Brain pericyte (primary cell): ENCODE measurements at places on chromosomes 4 and X.

GRCh38 chrX:43676971-43677572, 21.0 kb downstream of the MAOA start:
- no peak for DNase-seq

GRCh38 chr4:53479736-53480525, 102.5 kb downstream of the FIP1L1 start:
- DNase-seq = no peak

- DNase-seq = no peak
These were observed 47.0 kb upstream of the NSUN7 start for GRCh38 chr4:40702800-40703151.

DNA sequence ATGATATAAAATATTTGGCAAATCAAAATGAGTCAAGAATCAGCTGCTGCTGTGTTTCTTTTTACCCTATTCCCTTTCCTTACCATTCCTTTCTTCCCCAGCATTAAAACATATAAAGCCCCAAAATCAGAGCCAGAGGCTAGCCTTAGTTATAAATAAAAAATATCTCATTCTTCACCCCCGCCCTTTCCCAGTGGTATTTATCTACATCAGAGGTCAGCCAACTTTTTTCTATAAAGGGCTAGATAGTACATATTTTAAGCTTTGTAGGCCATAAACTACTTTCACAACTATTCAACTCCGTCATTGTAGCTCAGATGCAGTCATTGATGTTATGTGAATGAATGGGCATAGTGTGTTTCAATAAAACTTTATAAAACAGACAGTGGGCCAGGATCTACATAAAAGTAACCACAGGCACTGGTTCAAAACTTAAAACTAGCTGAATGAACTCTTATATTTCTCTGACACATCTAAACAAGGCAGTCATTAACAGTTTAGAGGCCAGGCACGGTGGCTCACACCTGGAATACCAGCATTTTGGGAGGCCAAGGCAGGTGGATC, 30.5 kb upstream of the TCEANC start:
- no peak for DNase-seq

GRCh38 chr4:106104276-106104675, 209.0 kb downstream of the NPNT start:
- DNase-seq = no peak

GRCh38 chrX:37712458-37712857, 26.9 kb downstream of the XK start:
- DNase-seq = no peak

DNA sequence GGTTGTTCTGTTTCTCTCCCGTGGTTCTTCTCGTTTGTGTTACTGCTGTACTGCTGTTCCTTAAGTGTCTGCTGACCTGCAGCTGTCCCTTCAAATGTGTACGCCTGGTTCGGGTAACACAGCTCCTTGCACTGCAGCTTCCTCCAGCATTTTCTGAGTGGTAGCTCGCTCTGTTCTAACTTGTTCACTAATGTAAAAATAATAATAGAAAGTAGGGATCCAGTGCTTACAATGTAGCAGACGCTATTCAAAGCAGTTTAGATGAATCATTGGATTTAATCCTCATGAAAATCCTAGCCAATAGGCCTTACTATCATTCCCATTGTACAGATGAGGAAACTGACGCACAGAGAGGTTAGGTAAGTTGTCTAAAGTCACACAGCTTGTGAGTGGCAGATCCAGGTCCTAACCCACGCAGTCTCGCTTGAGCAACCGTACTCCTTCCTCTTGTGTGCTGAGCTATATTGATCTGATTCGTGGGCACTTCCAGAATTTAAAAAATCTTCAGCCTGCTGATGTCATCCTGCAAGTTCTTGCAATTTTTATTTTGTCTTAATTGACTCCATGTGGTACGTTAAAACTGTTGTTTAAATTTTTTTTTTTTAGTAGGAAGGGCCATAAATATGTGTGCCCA, 448.2 kb upstream of the FAT1 start:
- DNase-seq = no peak

GRCh38 chr4:56444719-56445118, 8.7 kb downstream of the PAICS start:
- DNase-seq = no peak

DNA sequence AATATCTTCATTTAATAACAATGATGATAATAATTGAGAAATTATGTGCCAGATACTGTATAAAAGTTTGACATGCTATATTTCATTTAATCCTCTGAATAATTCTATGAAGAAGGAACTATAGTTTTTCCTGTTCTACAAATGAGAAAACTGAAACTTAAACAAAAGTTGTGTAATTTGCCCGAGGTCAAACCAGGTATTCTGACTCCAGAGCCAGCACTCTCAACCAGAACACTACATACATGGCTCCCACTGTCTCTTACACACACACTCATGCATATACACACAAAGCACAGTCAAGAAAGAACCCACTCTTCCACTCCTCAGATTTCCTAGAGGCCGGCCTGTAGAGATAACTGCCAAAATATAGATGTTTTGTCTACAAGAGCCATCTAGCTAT, 374.0 kb upstream of the EMCN start:
- DNase-seq = no peak

GRCh38 chr4:30619679-30620078, 100.5 kb upstream of the PCDH7 start:
- DNase-seq = no peak

DNA sequence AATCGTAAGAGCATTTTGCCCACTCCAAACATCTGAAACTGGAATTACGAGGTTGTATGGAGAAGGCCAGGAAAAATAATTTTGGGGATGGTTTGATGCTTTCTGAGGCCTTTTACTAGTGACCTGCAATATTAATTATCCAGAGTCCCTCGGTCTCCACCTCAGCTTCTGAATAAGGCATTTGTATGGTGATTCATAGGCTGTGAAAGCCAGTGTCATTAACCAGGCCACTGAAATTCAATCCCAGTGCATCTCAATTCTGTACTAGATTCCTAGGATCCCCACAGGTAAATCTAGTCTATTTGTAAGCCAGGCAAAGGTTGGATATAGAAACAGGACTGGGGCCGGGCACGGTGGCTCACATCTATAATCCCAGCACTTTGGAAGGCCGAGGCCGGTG, 135.4 kb upstream of the RBPJ start:
- no peak for DNase-seq

DNA sequence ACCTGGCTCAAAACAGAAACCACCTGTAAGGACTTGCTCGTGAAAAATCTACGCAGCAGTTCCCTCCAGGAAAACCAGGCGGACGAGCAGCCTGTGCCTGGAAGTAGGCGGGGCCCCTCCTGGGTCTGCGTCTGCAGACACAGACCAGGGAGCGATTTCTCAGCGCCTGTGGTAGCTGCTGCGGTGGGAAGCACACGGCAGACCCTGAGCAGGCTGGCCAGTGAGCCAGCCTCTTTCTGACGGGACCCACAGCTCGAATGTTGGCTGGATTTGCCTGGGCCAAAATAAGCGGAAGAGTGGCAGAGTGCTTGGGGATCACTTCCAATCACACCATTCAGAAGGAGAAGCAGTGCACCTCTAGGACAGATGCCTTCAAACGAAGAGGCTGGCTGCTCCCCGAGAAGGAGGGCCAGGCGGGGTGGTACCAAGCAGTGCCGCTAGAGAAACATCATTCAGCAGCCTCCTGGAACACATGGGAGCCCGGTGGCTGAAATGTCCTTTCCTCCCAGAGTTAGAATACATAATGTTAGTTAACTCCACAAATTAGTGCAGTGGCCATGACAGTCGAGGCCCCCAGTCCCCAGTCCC, 85.9 kb downstream of the GATB start:
- no peak for DNase-seq

DNA sequence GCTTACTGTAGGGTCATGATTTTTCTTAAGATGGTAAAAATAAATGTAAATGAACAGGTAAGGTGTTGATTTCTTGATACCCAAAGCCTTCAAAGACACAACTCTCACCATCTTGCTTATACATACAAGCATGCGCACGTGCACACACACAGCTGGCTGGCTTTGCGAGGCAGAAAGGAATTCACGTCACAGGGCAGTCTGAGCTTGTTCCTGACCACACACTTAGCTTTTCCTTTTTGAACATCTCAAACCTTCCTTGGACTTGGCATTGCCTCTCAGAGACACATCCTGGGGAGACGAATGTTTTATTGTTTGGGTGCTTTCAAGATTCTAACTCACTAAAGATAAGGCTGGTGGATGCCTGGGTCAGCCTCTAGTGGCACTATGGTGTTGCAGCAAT, 175.0 kb downstream of the NHS start:
- DNase-seq = no peak

GRCh38 chr4:124846306-124846705, 133.8 kb upstream of the ANKRD50 start:
- DNase-seq = no peak

DNA sequence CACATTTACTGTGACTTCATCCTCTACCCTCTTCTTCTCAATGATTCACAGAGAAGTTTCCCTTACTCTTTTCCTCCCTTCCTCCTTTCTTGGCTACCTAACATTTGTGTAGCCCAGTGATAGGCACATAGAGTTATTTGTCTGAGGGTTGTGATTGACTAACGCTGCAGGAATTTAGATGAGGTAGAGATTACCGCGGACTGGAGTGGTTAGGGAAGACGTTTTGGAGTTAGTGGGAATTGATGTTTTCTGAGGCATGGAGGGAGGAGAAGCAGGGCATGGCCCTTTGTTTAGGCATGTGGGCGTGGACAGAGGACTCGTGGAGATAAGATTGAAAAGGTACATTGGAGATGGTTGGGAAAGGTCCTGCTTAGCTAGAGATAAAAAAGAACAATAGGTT, 246.7 kb downstream of the GPAT3 start:
- no peak for DNase-seq

DNA sequence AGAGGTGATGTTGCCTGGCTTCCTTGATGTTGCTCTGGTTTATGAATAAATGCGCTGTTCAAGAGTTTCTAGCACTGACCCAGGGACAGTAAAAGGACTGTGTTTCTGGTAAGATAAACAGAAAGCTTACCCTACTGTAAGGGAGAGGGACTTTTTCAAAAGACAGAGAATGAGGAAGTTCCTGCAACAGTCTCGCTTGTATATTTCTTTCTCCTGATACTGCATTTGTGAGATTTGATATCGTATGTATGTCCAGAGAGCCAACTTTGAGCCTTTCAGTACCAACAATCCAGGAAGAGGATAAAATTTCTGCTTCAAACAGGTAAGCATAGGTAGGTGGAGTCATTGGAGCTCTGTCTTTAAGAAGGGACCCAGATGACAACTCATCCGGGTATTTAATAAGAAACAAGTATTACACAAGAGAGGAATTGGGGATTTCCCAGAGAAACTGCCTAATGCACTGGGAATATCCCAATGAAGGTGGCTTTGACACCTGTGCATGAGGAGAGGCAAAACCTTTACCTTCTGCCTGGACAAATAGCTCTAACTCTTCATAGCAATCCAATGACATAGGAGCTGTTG, 773 bp downstream of the DAPP1 start:
- no peak for DNase-seq

DNA sequence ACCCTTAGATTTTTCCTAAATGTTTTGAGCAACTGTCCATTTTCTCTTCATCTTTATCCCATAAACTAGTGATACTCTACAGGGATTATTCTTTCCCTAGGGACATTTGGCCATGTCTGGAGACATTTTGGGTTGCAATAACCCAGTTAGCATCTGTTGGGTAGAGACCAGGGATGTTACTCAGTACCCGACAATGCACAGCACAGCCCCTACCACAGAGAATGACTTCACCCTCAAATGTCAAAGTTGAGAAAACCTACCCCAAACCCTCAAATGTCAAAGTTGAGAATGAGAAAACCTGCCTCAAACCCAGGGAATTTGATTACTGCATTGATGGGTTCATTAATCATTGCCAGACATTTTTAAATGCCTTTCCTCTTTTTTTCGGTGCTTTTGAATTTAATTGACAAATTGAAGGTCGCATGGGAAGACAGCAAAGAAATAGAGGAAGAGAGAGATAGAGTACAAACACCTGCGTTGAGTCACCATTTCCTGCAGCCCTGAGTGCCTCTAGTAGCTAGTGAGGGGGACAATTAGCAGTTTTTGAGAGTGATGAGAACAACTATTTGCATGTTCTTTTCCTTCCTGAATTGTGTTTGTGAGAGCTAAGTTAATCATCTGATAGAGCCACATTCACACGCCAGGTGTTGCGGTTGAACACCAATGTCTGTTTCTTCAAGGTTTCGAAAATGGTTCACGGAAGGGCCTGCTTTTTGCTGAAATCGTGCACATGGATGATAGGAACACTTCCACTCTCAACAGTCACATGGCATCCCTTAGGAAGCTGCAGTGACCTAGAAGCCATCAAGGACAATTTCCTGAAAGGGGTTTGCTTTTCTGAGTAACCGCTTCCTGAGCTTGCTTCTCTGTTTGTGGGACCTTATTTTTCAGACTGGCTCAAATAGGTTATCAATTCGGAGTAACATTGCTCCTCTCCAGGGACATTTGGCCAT, 203.9 kb upstream of the VCX3A start:
- no peak for DNase-seq
